HCT116 (cell line): ENCODE measurements at places on chromosomes 4 and X.

DNA sequence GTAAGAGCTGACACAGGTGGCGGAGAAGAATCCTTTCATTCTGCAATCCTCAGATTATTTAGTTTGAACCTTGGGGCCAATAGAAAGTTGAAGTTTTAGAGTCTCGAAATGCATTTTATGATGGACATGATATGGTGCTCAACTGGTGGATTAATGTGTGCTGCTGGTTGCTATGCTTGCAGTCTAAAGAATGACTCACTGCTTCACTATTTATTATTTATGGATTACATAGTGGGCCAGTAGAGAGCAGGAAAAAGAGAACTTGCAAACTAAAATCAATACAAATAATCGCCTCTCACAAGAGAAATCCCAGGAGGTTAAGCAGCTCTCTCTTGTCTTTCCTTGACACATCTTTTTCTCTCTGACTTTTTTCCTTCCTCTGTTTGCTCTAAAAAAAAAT is 2326.8 kb upstream of the AGA start:
- DNase-seq, result no peak

- DNase-seq, result no peak
These were observed 128.1 kb upstream of the STK26 start for GRCh38 chrX:131894995-131895394.

GRCh38 chr4:92447255-92447905 is 143.6 kb downstream of the GRID2 start:
- no peak for DNase-seq

DNA sequence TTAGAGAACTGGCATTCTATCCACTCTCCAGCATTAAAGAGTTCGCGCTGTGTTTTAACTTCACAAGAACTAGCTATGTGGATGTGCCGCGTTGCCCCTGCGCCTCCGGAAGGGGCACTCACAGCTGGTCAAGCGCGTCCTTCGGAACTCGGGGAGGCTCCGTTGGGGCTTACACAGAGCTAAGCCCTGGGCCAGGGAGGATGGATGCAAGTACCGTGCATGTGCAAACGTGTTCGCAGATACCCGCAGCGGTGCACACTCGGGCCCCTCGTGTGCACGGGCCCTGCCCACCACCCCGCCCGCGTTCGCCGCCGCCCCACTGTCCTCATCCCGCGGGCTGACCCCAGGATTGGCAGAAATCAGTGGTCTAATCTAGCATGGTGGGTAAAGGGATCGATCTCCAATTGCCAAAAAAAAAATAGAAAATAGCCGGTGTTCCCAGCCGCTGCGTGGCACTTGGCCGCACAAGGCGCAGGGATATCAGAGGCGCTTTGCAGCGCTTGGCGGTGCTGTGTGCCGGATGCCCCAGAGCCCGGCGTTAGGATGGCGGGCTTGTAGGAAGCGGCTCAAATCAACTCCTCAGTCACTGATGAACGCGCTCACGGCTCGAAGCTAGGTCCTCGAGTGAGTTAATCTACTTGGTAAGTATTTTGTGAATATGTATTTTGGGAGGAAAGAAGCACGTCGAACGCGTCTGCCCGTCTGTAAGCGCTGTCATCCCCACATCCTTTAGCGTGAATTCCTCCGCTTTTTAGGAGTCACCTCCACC is 989 bp upstream of the PCDH10 start:
- DNase-seq, result no peak

DNA sequence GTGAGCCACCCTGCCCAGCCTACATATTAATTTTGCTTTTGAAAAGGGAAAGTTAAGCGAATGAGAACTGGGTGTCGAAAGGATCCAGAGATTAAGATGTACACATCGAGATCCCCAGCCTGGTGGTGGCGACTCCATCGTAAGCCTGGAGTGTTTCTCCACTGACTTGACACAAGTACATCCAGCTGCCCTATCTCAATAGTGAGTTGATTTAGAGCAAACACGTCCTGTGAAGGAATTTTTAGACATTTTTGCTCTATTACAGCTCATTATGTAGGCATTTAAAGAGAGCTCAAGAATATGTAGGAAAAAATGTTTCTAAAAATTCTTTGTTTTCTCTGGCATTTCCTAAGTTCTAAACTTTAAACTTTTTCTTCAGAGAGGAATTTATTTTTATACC is 11.7 kb upstream of the CLDN34 start:
- no peak for DNase-seq

- no peak for DNase-seq
These were observed 631 bp downstream of the EVC start for GRCh38 chr4:5711479-5712184.

- no peak for DNase-seq
These were observed 87.2 kb downstream of the HS3ST1 start for GRCh38 chr4:11341337-11342043.

GRCh38 chr4:61924131-61924530 is 724.0 kb downstream of the ADGRL3 start:
- DNase-seq, result no peak

- no peak for DNase-seq
These were observed 58.7 kb downstream of the RASGEF1B start for GRCh38 chr4:81412946-81413495.

GRCh38 chr4:101271516-101271915 is 75.8 kb downstream of the PPP3CA start:
- no peak for DNase-seq

- no peak for DNase-seq
These were observed 118.9 kb downstream of the RAB28 start for GRCh38 chr4:13365195-13365594.

GRCh38 chr4:11118513-11118912 is 310.2 kb downstream of the HS3ST1 start:
- DNase-seq, result no peak

DNA sequence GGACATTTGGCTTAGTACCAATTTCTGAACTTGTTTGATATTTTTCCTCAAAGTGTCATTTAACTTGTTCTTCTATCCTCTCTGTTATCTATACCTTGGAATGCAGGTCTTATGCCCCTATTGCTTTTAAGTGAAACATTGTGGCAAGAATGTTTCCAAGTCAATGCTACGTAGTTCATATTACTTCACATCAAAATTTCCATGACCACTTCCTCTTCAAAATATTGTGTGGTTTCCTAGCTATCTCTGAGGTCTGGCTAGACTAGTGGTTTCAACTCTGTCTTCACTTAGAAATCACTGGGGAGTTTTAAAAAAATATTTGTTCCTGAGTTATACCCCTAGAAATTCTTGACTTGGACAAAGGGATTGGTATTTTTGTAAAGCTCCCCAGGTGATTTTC is 20.2 kb upstream of the RASGEF1B start:
- no peak for DNase-seq

- no peak for DNase-seq
These were observed 5.6 kb upstream of the ADD1 start for GRCh38 chr4:2837904-2838496.

DNA sequence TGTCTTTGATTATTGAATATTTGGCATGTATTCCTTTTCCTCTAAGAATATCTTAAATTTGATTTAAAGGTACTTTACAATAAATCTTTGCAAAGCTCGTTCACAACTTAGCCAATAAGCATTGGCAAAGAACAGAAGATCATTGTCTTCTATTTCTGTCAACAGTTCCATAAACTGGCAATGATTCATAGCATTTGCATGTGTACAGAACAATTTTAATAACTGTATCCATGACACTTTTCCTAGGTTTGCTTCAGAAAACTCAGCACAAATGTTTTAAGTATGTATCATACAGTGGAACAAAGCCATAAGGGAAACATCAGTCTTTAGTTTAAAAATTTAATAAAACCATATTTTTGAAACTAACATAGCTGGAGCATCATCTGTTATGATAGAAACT is 462.7 kb upstream of the RPS6KA3 start:
- DNase-seq, result no peak

DNA sequence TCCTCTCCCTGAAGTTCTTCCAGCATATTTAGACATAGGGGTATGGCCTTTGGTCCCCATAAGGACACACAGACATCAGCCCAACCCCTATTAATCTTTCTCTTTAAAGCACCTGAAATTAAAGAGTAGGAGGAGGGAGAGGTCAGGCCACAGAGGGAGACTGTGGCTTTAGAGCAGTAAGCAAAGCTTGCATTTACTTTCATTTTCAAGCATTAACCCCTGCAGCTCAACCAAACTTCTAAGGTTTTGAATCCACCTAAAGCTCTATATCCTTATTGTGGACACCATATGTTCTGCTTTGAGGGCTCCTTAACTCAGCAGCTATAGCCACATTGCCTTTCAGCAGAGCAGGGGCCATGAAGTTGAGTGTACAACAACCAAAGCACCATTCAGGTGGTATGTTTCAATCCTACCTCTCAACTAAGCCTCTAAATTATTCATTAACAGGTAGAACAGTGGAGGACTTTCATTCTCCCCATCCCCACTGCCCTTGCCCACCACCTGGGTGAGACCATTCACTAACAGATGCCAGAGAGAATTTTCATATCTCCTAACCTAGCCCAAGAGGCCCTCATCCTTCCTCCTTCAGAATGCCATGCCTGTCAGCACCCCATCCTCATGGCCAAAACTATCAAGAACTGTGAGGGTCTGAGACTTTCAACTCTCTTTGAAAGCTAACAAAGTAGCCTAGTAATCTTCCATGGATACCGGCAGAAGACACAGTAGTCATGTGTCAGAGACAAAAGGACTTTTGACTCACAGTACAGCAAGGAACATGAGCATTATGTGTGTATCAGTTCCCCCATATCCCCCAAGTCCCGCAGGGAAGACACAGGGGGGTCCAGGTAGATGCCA is 20.8 kb downstream of the LIN54 start:
- DNase-seq, result no peak

GRCh38 chrX:3655181-3655580 is 58.3 kb downstream of the PRKX start:
- no peak for DNase-seq

GRCh38 chr4:40842318-40842717 is 92.6 kb downstream of the NSUN7 start:
- DNase-seq, result no peak

DNA sequence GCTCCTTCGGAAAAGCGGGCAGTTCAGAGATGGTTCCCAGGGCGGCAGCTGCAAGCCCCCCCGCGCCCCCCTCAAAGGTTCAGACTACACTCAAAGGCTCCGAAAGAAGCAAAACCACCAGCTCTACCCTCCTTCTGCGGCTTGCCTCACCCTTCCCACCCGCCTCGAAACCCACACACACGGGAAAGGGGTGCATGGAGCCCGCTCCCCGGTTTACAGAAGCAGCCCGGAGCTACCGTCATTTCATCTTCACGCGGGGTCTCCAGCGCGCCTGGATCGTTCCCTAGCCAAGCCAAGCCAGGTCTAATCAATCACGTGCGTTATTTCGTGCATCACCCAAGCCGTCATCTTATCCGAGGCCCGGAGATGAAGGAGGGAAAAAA is 1.2 kb downstream of the NLGN4X start:
- no peak for DNase-seq

GRCh38 chr4:8022767-8023695 is 83.4 kb upstream of the AFAP1 start:
- DNase-seq, result no peak
